HuH-7 (cell line): ENCODE measurements at places on chromosomes 4 and X.
A peak's percentile ranks its signal among the peaks of the same experiment; 100 is the strongest.

DNA sequence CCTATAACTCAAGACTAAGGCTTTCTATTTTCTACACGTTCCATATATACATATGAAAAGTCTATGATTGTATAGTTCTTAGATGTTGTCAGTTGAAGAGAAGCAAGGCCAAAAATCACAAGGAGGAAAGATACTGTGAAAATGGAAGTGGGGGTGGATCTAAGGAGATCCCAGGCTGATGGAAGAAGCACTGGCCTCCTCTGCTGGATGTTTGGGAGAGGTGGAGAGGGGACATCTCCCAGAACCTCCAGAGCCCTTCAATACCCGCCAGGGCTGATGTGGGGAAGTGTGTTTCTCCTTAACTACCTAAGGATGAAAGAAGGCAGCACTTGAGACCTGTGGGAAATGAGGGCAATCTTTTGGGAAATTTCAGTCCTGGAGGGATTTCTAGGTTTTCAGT, 67.4 kb downstream of the RASGEF1B start:
- no peak for DNase-seq

DNA sequence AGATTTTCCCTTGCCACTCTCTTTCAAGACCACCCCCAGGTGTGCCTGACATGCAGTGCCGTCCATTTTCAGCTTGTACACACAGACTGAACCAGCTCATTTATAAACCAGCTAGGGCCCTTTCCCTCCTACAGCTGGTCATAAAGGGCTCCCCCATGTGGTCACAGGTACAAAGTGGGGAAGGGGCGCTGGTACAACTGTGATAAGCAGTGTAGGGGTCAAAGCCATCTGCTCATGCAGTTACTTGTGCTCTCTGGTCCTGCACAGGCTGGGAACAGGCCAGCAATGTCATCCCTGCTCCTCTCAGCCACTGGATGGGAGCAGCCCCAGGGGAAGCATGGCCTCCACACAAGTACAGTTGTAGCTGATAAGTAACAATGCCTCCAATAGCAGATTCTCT, 20.6 kb downstream of the GABRQ start:
- no peak for DNase-seq

DNA sequence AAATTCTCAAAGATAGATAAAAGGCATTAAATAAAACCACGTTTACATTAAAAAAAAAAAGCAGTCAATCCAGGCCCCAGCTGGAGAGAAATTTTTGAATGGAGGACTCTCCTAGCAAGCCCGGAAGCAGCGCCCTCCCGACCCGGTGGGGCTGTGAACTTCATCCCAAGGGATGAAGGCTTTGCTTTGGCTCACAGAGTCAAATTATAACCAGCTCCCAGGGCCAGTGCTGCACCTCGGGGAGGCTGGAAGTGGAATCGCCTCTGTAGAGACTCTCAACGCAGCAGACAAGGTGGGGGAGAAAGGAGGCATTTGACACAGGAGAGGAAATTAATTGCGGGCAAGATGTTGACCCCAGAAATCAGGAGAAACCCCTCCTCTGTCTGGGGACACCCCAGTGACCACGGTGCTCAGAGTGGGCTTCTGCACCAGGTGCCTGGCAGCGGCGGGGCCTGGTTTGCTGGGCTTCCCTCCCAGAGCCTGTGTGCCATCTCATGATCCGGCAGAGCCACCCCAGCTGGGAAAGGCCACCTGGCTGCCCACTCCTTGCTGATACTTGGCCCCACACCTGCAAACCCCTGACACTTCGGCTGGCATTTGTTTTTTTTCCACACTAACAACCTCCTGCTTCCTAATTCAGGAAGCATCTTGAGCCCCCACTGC, 71.7 kb downstream of the ABLIM2 start:
- DNase-seq, result no peak

- no peak for DNase-seq
Observed at GRCh38 chr4:151960449-151961230, 199.8 kb upstream of the GATB start.

- DNase-seq, result no peak
Observed at GRCh38 chr4:164906368-164906767, 29.4 kb downstream of the APELA start.

DNA sequence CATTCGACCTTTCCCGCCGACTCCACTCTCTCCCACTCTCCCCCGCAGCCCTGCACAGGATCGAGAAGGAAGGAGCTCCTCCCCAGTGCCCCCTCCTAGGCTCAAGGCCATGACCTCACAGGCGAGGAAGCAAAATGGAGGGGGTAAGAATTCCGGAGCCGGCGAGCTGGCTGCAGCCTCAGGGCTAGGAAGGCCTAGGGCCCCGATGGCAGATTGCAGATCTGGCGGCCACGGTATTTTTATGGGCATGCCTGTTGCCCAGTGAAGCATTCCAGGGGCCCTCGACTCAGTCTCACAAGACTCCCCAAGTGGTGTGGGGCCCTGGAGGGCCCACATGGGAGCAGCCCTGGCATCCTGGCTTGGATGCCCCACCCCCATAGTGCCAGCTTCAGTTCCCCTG, 942 bp upstream of the L1CAM start:
- DNase-seq, result no peak

DNA sequence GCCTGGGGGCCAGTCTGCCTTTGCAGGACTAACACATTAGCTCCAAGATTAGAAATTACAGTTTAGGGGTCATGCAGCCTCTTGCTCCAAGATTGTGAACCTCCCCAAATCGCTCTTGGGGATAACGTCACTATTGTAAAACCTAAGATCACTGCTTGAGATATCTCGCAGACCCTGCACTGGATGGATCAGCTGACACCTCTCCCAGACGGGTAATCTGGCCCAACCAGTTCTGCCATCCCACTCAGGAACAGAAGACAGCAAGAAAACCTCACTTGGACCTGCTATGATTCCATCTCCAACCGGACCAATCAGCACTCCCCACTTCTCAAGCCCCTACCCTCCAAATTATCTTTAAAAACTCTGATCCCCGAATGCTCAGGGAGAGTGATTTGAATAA, 431.2 kb downstream of the GPM6A start:
- DNase-seq, result no peak

- DNase-seq, result no peak
Observed at GRCh38 chr4:26984896-26985295, 124.3 kb downstream of the STIM2 start.

DNA sequence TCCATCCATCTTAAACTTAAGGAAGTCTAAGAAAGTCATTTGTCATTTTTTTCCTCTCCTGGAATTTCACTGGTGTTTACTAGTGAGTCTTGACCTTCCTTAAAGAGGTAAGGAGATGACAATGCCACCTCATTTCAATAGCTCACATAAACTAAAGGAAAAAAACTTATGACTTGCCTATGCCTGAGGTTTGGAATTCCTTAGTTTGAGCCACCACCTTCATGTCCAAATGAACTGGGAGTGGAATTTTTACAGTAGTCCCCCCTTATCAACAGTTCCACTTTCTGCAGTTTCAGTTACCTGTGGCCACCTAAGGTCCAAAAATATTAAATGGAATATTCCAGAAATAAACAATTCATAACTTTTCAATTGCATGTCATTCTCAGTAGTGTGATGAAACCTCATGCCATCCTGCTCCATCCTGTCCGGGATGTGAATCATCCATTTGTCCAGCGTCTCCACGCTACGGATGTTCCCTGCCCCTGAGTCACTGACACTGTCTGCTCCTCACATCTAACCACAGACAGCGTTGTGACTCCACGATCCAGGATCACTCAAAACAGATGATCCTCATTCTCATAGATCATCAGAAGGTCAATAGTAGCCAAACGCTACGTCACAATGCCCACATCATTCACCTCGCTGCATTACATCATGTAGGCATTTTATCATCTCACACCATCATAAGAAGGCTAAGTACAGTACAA, 177.4 kb downstream of the SH3KBP1 start:
- no peak for DNase-seq

DNA sequence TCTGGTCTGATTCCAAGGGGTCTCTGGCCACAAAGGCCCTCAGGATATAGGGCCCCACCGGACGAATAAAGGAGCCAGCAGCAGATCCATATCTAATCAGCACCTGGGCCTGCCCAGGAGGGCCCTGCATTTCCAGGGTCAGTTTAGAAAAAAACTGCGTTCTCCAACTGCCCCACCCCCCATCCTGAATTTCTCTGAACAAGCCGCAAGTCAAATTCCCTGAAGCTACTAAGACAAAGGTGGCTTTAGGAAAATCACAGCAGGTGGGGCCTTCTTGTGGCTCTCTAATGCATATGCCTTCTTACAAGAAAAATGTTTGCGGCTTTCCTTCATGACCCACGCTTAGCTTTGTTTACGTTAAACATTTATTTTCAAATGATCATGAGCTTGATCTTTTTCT, 76.6 kb downstream of the MBNL3 start:
- no peak for DNase-seq

GRCh38 chr4:142656178-142656577, 189.9 kb downstream of the INPP4B start:
- DNase-seq, result no peak

DNA sequence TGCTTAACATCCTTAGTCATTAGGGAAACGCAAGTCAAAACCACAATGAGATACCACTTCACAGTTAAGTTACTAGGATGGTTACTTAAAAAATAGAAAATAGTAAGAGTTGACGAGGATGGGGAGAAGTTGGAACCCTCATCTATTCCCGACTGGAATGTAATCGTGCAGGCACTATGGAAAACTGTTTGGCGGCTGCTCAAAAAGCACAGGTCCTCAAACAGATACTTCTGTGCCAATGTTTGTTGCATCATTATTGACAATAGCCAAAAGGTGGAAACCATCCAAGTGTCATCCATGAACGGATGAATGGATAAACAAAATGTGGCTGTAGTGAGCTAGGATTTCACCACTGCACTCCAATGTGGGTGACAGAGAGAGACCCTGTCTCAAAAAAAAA, 11.7 kb downstream of the CTAG1B start:
- DNase-seq, result no peak

GRCh38 chrX:41449131-41449530, 2.0 kb downstream of the NYX start:
- DNase-seq, result no peak

- no peak for DNase-seq
Observed at GRCh38 chr4:44760142-44760898, 34.0 kb upstream of the GNPDA2 start.

GRCh38 chrX:71514367-71515037, 18.4 kb upstream of the OGT start:
- no peak for DNase-seq

DNA sequence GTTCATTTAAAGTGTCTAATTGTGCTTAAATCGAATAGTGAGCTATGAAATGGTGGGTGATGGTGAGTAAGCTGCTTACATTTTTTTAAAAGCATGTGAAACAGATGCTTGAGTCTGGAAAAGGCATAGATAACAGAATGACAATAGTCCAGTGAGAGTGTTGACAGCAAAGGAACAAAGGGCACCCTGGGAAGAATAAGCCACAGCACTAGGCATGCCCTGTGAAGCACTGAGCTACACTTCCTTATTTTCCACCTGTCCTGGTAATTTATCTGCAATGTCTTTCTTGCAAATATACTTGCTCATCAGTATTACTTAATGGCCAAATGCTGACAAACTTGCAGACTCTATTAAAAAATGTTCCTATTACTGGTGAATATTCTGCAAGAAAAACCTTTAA, 168.7 kb downstream of the PRDM5 start:
- no peak for DNase-seq

DNA sequence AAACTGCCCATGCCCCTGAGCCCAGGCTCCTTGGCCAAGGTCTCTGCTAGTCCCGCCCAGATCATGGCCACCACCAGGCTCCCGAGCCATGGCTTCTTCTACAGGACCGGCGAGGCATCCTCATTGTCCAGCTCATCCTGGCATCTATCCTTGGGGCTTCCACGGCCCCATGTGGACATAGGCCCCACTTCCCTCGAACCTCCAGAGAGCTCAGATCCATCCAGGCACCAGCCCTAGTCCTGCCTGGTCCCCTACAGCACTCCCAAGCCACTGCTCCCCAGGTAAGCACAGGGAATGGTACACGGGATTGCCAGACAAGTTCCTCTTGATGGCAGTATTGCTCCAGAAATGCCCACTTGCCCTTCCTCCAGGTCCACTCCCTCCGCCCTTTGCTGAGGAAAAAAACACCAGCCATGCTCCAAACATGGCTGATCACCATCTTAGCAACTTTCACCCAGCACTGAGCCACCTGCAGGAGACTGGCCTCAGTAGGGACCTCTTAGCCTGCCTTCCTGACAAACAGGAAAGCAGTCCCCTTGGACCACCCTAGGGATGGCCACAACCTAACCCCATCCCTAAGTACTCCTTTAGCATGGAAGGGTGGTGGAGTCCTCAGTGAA, 272.1 kb upstream of the AGTR2 start:
- DNase-seq, result no peak

DNA sequence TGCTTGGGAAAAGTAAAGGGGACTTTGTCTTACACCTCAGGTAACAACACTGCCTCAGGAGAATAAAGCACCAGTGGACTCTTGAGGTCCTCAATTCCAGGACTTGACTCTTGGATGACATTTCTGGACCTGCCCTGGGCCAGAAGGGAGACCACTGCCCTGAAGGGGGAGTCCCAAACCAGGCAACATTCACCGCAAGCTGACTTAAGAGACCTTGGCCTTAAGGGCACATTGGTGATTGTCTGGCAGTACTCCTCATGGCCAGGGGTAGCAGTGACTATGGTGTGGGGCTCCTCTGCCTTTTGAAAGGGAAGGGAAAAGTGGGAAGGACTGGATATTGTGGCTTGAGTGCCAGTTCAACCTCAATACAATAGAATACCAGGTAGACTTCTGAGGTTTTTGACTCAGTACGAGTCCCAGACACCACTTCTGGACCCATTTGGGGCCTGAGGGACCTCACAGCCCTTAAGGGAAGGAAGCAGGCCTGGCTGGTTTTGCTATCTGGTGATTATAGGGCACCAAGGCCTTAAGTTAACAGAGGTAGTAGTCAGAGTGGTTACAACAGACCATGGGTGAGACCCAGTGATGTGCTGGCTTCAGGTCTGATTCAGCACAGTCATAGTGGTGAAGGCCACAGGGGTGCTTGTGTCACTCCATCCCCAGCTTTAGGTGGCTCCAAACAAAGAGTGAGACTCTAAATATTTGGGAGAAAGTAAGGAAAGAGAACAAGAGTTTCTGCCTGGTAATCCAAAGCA, 121.2 kb upstream of the TET2 start:
- no peak for DNase-seq

GRCh38 chrX:134462927-134463326, 3.0 kb downstream of the HPRT1 start:
- peak; percentile 15 for DNase-seq

GRCh38 chr4:158458271-158458895, 63.3 kb upstream of the RXFP1 start:
- no peak for DNase-seq

GRCh38 chr4:142406917-142407501, 439.1 kb downstream of the INPP4B start:
- no peak for DNase-seq

DNA sequence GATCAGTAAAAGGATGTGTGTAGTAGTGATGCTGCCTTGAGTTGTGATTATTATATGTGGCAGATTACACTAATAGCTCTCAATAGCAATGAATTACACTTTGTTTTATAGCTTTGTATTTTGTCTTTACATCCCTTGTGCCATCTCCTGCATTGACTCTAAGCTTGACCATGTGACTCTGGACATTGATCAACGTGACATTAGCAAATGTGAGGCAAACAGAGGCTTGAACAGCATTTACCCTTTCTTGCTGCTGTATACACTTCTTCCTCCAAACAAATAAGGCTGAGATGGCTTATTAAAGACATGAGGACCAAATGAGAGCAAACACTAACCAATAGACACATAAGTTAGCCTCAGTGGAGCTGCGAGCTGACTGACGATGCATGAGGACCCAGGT, 63.5 kb downstream of the MAD2L1 start:
- no peak for DNase-seq

GRCh38 chr4:153127760-153128494, 76.3 kb upstream of the TRIM2 start:
- peak; percentile 54 for DNase-seq

- no peak for DNase-seq
Observed at GRCh38 chrX:13372203-13372980, 52.5 kb upstream of the ATXN3L start.
